ENCODE measurements at places on chromosomes 1 and 21.

DNA sequence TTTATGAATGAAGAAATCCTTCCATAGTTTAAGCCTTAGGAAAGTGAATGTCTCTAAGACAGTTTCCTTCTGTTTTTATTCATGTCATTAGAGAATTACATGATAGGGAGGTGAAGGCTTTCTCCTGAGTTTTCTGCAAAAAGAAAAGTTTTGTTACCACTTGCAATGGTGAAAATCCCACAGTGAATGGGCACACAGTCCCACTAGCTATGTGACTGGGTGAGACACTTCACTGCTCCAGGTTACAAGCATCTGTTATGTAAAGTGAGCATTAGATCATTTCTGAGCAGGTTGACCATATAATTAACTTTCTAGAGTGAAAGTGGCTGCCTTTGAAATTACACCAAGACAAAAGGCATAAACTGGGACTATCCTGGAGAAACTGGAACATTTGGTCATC is 38.9 kb upstream of the GREM2 start:
- no peak for DNase-seq

DNA sequence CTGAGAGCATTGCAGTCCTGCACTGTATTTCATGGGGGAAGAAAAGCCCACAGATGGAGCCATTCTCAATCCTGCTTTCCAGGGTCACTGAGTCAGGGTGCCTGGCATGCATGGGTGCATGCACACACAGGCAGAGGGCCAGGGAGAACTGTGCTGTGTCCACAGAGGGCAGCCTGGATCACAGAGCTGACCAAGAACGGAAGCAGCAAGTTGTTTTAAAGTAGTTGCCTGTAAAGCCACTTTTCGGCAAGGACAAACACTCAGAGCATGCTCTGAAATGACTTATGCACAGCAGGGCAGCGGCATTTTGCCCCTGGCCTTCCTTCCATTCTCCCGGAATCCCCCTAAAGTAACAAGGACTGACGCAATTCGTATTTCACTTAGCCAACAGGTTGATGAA is 3.6 kb downstream of the ERG start:
- DNase-seq: no peak

GRCh38 chr1:5617546-5617945 is 374.7 kb downstream of the NPHP4 start:
- no peak for DNase-seq

DNA sequence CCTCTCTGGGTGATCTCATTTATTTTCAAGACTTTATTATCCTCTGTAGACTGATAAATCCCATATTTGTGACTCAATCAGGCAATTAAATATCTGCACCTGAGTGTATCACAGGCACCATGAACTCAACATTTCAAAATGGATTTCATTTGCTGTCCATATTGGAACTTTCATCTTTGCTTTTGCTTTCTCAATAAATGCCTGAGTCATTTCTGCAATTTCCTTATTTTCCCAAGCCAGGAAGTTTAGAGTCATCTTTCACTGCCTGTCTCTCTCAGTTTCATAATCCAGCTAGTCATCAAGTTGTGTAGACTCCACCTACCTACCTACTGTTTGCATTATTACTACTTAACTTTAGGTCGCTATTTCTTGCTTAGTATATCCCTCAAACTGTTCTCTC is 540.9 kb downstream of the LMO4 start:
- DNase-seq: peak; percentile 91

DNA sequence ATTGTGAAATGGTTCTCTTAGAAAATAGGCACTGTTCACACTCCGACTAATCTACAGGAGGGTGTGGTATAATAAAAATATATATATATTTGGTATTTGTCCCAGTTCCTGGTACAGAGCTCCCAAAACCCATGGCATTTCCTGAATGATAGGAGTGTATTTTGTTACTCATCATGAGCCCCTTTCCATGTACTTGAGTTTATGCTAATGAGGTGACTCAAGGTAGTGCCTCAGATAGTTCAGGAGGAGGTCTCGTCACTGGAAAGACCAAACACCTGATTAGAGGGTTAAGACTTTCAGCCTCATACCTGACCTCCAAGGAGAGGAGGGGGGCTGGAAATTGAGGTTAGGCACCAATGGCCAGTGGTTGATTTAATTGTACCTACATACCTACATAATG is 57.9 kb downstream of the TTC3 start:
- DNase-seq: no peak

DNA sequence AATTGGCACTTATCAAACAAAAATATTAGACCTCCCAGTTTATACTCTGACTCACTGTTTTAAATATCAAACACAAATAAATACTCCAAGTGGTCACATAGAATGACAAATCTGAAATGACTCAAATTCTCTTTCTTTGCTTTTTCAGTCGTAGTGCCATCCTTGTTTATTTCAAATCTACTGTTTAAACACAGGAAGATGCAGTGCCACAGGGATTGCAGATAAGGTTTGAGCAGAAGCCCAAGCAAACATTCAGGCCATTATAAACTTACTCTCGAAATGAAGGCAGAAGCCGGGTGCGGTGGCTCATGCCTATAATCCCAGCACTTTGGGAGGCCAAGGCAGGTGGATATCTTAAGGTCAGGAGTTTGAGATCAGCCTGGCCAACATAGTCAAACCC is 255.4 kb upstream of the PLXNA2 start:
- no peak for DNase-seq

DNA sequence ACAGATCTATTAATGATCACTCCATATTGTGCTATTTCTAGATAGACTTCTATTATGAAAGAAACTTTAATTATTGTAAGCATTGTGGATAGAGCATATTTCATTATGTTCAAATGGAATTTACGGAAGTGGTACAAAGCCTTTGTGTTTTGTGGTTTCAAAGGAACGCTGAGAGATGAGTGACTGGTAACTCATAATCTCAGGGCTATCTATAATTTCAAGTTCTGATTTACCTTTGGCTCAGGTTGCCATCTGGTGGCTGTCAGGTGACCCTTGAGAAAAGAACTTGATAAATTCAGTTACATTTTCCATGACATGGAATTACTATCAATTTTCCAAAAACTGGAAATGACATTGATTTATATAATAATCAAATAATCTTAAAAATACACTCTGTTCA is 12.2 kb downstream of the NTNG1 start:
- no peak for DNase-seq

DNA sequence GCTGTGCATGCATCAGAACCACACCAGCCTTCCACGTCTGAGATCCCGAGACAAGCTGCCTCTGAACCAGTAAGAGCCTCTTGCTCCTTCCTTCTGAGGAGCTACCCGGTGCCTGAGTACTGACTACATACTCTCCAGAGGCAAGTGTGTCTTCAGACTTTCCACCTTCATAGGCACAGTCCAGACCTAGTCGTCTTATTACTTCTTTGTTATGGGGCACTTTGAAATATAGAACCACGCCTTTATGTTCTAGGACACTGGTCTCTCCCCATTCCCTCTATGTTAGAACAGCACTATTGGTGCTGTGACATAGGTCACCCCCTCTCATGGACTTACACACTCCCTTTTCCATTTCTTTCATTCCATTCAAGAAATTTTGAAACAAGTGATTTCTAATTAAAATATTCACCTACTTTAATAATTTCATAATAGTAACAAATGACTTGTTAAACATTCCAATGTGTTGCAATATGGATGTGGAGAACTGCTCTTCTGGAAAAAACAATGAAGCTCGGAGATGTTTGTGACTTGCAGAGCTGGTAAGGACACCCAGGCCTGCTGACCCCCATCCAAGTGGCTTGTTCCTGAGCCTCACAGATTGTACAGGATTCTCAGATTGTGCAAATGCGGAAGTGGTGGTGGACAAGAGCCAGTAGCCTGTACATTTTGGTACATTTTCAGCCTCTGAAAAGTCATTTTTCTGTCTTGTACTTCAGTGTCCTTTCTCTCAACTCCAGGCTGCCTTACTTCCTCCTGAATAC is 76.1 kb upstream of the SIPA1L2 start:
- DNase-seq: peak; percentile 33

DNA sequence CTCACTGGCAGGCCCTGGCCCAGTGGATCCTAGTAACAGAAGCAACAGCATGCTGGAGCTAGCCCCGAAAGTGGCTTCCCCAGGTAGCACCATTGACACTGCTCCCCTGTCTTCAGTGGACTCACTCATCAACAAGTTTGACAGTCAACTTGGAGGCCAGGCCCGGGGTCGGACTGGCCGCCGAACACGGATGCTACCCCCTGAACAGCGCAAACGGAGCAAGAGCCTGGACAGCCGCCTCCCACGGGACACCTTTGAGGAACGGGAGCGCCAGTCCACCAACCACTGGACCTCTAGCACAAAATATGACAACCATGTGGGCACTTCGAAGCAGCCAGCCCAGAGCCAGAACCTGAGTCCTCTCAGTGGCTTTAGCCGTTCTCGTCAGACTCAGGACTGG is 7.7 kb downstream of the CGN start:
- DNase-seq: no peak

DNA sequence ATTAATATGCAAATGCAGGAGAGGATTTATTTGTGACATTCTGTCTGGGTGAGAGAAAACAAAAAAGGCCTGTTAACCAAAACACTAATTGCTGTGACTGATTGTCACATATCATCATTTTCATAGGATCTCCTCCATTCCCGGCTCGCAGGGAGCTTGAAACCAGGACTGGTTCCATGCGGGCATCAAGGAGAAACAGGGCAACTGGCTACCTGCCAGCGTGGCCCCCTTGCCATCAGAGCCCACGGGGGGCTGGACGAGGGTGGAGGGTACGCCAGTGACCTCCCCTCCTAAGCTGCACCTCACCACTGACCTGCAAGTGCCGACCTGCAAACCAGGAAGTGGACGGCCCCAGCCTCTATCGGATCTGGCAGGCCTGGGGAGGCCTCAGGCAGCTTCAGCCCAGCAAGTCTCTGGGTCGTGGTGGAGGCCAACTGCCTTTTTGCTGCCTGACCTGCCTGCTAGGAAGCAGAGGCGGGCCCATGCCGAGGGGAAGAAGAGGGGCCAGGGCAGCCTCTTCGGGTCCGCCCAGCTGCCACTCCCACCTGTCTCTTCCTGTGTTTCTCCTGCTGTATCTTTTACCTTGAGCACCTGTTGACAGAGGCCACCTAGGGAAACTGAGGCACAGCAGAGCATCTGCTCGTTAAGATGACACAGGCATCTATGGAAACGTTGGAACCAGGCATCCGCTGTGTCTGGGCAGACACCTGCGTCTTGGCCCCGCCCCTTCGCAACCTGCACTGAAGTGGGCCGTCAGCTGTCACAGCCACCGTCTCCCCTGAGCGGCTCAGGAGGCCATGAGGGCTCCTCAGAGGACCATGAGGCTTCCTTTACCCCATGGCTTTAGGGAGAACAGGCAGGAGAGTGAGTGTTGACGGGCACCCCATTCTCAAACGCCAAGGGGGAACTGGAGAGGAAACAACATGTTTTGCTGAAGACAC is 74.8 kb downstream of the CASZ1 start:
- no peak for DNase-seq

- DNase-seq: no peak
Observed at GRCh38 chr21:37483776-37484175, 117.2 kb downstream of the DYRK1A start.

DNA sequence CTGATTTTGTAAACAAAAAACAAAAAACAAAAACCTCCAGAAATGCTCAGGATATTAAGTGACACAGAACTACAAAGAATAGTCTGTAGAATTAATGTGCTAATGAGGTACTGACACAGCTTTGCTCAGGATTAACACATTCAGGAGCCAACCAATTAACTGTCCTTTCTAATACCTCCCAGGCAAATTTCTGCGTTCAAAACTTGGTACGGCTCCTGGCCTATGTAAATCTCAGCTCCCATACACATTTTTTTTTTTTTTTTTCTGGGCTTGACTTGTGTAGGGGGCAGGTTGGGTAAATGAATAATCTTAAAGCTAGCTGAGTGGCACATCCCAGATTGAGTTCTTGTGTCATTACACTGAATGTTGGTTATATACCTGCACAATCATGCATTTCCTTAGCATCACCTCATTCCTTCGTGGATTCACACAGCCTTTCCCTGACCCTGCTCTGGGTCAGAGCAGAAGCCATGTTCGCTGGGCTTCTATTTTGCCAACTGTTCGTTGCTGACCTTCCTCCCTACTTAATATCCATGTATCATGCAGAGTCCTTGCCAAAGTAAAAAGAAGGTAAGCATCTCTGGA is 12.6 kb upstream of the IER5 start:
- DNase-seq: no peak

- no peak for DNase-seq
Observed at GRCh38 chr1:40059960-40060750, 19.6 kb downstream of the CAP1 start.

DNA sequence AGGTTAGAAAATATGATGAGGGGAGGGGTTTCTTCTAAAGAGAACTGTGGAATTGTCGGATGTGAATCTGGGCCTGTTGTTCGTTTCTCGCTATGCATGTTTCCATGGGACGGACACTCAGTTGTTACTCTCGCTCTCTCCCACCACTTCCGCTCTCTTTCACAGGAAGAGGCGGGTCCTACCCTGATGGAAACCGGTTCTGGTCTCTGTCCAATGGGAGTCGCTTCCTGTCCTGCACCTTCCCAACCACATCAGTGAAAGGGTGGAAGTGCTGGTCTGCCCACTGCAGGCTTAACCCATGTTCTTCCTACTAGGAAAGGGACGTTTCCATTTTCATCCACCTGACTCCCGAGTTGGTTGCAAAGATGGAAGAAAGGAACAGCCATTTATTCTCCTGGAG is 119.4 kb downstream of the KCNJ15 start:
- DNase-seq: no peak

- DNase-seq: no peak
Observed at GRCh38 chr21:38714039-38714817, 91.5 kb upstream of the ETS2 start.

- no peak for DNase-seq
Observed at GRCh38 chr1:41805771-41806471, 112.8 kb downstream of the HIVEP3 start.

All from fibroblast of mammary gland (primary cell).